Heart left ventricle (tissue), 16 donors: ENCODE measurements at places on chromosomes 5 and 9. TPM values are rescaled to one million over a fixed set of nuclear protein-coding genes. Genes with fewer than 3 reads are reported as not detected.

Gene FCN2
- polyA plus RNA-seq, result 0.19 TPM

Gene MED27
- 23.0 TPM for polyA plus RNA-seq

Gene IFNB1
- not detected for polyA plus RNA-seq

Gene GPR151
- not detected for polyA plus RNA-seq

Gene C5orf52
- polyA plus RNA-seq, result not detected

Gene ZNF782
- polyA plus RNA-seq, result 0.84 TPM

Gene ZNF883
- 1.2 TPM for polyA plus RNA-seq

Gene GARIN3
- polyA plus RNA-seq, result not detected

Gene IL4
- polyA plus RNA-seq, result not detected

Gene CCDC112
- 4.3 TPM for polyA plus RNA-seq

Gene TMEM174
- polyA plus RNA-seq, result not detected

Gene TAF11L14
- polyA plus RNA-seq, result not detected

Gene SPATA31E1
- polyA plus RNA-seq, result not detected

Gene C9orf152
- not detected for polyA plus RNA-seq

Gene KIF4B
- not detected for polyA plus RNA-seq

Gene ADAMTS19
- polyA plus RNA-seq, result not detected

Gene FGF1
- 22.4 TPM for polyA plus RNA-seq

Gene IFNA17
- not detected for polyA plus RNA-seq

Gene ABCA2
- 13.1 TPM for polyA plus RNA-seq

Gene LPAR1
- polyA plus RNA-seq, result 3.7 TPM
